Urinary bladder (tissue), 4 donors: ENCODE measurements at places on chromosomes 7 and 10.

- DNase-seq, result no peak
Observed at GRCh38 chr10:115173915-115174443, 80.8 kb downstream of the ATRNL1 start.

DNA sequence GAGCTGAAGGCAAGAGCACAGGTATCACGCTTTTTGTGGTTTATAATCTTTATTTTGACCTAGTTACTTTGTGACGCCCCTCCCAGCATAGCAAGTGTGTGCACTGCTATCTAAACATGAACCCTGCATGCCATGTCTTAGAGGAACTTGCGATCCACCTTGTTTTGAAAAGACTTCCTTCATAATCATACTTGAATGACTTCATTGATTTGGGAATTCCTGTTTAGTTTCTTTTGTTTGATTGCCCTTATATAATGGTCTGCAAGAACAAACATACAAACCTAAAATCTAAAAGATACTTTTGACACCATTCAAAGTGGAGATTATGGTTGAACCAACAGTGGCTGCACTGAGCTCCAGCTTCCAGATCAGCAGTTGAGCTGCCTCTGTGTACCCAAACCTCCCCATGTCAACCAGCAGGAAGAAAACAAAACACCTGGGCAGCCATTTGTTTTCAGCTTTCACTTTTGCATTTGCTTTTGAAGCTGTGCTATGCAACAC is 132.6 kb downstream of the CELF2 start:
- DNase-seq, result no peak

DNA sequence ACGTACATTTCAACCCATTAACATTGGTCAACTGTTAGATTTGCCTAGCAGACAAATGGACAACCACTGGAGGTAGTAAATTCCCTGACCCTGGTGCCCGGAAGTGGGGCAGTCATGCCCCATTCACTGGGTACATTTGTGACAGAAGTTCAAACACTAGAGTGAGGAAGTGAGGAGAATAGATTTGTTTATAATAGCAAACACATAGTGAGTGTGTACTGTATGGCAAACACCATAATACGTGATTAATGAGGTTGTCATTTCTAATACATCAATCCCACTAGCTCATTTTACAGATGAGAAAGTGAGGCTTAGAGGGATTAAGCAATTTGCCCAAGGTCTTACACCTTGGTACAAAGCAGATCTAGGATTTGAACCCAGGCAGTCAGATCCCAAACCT is 181.9 kb upstream of the MKLN1 start:
- no peak for DNase-seq

DNA sequence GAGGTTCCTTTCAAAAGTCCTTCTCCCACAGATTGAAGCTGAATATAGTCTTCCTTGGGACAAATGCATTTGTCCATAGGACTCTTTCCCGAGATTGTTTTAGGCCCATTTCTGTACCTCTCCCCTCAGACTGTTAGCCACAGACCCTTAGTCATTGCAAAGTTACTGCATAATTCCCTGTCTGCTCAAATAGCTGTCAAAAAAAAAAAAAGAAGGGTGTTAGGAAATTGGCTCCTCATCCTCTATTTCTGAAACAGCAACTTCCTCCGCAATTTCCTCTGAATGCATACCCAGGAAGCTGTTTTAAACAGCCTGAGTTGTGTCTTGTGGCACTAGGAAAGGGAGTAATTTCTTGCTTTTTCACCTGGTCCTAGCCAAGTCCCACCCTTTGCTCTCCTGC is 5.4 kb downstream of the LRRC4 start:
- no peak for DNase-seq

GRCh38 chr10:4255751-4256150 is 470.7 kb upstream of the KLF6 start:
- DNase-seq, result no peak

DNA sequence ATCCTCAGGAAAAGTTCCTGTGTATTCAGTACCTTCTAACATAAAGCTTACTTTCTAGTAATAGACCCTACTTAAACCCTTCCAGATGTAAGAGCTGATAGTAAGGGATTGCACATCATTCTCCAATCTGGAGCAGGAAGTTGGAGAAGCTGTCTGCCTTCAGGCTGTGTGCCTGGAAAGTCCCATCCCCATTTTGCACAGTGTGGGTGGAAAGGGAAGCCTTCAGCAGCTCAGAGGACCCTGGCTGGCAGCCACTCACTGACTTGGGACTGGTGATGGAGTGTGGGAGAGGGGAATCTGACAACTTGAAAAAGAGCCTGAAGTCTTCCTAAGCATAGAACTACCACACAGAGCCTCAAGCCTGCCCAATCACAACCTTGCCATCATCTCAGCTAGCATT is 164.1 kb upstream of the ADO start:
- no peak for DNase-seq

GRCh38 chr10:99393683-99394082 is 36.7 kb downstream of the GOT1 start:
- no peak for DNase-seq

DNA sequence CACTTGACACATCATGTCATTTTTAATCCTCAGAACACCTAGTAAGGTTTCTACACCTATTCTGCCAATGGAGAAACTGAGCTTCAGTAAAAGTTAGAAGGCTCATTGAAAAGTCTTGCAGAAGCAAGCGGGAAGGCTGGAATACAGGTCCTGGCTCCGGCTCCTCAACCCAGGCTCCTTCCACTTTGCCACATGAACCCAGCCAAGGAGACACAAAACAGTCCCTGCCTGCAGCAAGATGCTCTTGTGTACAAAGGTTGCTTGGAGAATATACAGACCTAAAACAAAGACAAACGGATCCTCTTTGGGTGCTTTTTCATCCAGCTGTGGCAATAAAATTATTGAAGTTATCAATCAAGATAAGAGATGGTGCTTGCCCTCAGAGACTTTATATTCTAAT is 106.8 kb downstream of the SORBS1 start:
- no peak for DNase-seq

- DNase-seq, result no peak
Observed at GRCh38 chr10:80537736-80538480, at the start of gene SH2D4B. TSS of gene SH2D4B (plus strand) at chr10:80537902. CDS start at chr10:80538332, 430 bp downstream.

- DNase-seq, result no peak
Observed at GRCh38 chr7:29806995-29807841, 910 bp downstream of the WIPF3 start.

- DNase-seq, result no peak
Observed at GRCh38 chr7:601595-602340, 82.1 kb upstream of the PDGFA start.

DNA sequence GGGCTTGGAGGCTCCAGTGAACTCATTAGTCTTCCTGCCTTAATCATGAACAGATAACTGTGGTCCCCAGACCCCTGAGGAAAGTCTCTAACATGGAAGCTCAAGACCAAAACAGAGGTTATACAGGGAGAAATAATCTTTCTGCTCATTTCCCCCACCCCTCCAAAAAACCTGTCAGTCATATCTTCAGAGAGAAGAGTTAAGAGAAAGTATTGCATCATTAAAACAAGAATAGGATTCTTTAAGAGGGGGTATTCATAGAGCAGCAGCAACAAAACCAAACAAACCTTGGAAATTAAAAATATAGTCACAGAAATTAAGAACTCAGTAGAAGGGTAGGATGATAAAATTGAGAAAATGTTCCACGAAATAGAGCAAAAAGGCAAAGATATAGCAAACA is 7.6 kb downstream of the CLEC2L start:
- DNase-seq, result no peak
